Mammary epithelial cell (primary cell): ENCODE measurements at places on chromosomes 5 and 9. TPM values are rescaled to one million over a fixed set of nuclear protein-coding genes. Genes with fewer than 3 reads are reported as not detected.

Gene GOLGA2
- 42.2 TPM for total RNA-seq

Gene OLFM1
- 0.17 TPM for total RNA-seq

Gene SPACA9
- total RNA-seq: 7.3 and 8.0 TPM in 2 replicates

Gene ABLIM3
- total RNA-seq: 36.1 and 38.6 TPM in 2 replicates

GRCh38 chr5:138408023-138408422 lies 30.8 kb upstream of the REEP2 start:
- DNase-seq: no peak

DNA sequence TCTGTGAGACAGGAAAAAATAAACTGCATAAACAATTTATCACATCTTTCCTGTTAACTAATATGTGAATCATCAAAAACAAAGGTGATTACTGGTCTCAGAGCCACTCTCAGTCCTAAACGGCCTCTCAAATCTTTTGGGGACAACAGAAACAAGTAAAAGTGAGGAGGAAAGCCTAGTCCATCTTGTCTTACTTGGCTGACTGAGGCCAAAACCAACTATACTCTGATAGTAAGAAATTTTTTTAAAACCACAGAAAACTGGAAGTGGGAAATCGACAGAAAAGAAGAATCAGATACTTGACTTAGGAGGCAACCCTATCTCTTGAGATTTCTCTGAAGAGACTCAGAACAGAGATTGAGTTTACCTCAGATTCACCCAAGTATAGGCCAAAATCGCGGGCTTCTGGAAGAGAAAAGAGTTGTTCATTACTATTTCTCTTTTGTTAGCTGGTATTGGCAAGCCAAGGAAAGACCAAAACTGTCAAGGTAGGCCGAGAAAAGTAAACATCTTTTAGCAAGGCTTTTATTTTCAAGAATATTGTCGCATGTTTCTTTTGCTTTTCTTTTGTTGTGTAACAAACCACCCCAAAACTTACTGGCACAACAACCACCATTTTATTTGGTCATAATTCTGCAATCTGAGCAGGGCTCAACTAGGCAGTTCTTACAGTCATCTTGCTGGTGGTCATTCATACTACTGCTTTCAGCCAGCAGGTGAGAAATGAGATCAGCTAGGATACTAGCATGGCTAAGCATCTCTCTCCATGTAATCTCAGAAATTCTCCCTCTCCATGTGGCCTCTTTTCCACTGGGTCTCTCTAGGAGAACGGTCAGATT lies 46.1 kb downstream of the RFX3 start:
- DNase-seq: no peak

GRCh38 chr9:108436448-108436847 lies 419.3 kb downstream of the ACTL7B start:
- no peak for DNase-seq

- DNase-seq: peak; percentile 8
Measured at GRCh38 chr5:142847898-142848790, 78.0 kb downstream of the ARHGAP26 start.

- no peak for DNase-seq
Measured at GRCh38 chr9:133201424-133202144, 7.5 kb downstream of the OBP2B start.

DNA sequence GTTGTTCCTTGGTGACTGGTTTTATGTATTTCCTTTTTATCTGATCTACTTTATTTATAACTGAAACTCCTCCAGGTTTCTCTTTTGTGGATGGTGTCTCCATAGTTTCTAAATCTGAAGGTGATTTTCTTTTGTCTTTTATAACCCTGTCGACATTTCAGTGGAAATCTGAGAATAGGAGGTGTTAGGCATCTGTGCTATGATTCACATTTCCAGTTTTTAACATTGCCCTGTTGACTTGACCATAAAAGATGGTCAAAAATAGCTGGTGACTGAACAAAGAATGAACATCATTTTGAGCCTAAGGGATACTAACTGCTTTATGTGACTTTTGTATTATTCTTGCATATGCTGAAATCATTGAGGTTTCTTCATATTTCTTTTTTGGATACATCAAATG lies 190.5 kb downstream of the PCSK1 start:
- no peak for DNase-seq
